Nephron progenitor cell (in vitro differentiated cells): ENCODE measurements at places on chromosomes 6 and 20.
A peak's percentile ranks its signal among the peaks of the same experiment; 100 is the strongest.

- DNase-seq, result no peak
Observed at GRCh38 chr6:90146921-90147649, 149.6 kb downstream of the BACH2 start.

DNA sequence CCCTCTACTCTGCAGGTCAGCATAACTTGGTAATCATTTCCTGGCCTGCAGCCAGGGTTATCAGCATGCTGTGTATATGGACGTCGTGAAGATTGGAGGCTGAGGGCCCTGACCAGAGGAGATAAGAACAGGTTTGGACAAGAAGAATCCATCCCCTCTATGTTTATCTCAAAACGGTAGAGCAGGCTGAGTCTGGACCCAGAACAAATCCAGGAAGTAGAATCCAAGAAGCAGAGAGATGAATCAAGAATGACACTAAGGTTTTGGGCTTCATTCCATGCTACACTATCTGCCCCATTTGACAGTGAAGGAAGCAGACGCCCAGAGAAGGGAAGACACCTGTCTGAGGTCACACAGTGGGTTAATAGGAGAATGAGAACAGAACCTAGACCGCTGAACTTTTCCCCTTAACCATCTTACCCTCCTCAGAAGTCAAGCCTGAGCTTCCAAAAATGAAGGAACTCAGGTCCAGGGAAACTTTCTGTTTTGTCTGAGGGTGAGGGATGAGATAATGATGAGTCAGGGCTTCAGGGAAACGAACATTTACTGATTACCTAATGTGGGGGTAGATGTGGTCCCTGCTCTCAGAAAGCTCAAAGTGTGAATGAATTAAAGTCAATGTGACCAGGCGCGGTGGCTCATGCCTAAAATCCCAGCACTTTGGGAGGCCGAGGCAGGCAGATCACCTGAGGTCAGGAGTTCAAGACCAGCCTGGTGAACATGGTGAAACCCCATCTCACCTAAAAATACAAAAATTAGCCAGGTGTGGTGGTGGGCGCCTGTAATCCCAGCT is 9.4 kb upstream of the COMMD7 start:
- no peak for DNase-seq

- no peak for DNase-seq
Observed at GRCh38 chr20:13395232-13395631, 174.2 kb downstream of the ISM1 start.

GRCh38 chr6:88662163-88662580 is 301.2 kb downstream of the RNGTT start:
- no peak for DNase-seq

GRCh38 chr20:1255675-1256074 is 10.4 kb upstream of the SNPH start:
- no peak for DNase-seq

GRCh38 chr20:62741701-62742491 is 33.3 kb downstream of the NTSR1 start:
- no peak for DNase-seq

GRCh38 chr20:41308726-41309413 is 8.7 kb downstream of the ZHX3 start:
- DNase-seq, result no peak

- no peak for DNase-seq
Observed at GRCh38 chr6:17015144-17015543, 86.7 kb upstream of the STMND1 start.

DNA sequence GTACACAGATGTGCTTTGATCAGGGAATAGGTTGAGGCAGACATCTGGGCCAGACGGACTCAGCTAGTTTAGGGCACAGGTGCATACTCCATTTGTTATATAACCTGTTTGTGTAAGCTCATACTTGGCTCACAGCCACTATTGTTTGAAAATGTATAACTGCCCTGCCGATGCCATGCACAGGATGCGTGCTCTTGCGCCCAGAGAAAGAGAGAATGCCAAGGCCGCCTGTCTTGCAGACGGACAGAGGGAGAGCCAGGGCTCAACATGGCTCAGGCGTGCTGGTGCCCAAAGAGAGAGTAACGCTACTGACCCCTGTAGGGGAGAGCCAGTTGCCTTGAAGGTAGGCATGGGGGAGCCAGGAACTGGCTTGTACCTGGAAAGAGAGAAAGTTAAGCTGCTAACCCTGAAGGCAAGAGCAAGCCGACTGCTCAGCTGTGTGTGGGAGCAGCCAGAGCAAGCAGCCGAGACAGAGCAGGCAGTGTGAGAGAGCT is 57.7 kb downstream of the FAM229B start:
- DNase-seq, result no peak

DNA sequence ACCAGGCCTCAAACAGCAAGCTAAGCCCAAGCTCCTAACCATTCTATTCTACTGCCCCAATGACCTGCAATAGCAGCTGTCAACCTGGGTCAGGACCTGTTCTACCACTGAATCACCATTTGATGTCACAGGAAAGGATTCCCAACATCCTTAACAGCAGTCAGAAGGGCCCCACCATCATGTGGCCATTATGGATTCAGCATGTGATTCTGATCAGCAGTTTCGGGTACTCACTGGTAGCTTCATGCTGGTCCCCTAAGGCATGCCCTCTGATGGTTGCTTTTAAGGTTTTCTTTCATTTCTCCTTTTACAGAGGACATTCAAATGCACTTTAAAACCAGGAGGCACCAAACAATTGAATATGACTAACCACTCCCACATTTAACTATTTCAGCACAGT is 37.3 kb upstream of the MAP7 start:
- DNase-seq, result no peak

- DNase-seq, result no peak
Observed at GRCh38 chr20:51174536-51174935, 151.6 kb upstream of the KCNG1 start.

DNA sequence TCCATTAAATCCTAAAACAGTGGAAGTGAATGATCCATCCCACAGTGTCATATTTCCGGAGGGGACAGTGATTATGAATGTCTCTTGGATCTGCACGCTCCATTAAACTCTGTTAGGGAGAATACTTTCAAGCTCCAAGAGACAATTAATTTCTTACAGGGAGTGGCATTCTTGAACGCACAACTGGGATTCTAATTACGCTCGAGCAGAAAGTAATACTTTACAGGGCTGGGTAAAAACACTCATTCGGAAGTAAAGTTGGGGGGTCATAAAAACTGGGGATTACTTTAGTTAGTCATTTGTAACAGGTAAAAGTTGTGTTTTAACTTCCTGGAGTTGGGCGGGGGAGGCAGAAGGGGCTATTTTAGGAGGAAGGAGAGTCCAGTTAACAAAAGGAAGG is 151.8 kb downstream of the ZFP64 start:
- peak; percentile 6 for DNase-seq

- no peak for DNase-seq
Observed at GRCh38 chr6:6328451-6328850, 8.0 kb upstream of the F13A1 start.

- DNase-seq, result no peak
Observed at GRCh38 chr6:154167126-154167525, 128.1 kb downstream of the OPRM1 start.

GRCh38 chr6:37282371-37282770 is 24.4 kb upstream of the TMEM217 start:
- DNase-seq, result no peak

DNA sequence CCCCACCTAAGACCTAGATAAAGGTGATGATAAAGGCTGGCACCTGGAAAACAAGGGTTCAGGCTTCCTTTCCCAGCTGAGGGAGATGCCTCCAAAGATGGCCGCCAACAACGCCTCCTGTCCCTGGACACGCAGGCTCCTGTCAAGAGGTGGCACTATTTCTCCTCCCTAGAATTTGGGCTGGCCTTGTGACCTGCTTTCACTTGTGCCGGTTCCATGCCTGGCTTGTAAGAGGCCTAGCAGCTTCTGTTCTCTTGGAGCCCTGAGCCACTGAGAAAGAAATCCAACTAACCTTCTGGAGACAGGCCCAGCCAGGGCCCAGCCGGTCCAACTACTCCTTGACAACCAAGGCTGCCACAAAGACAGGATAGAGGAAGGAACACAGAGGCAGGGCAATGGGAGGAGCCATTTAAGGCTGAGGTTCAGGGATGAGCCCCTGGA is 60.2 kb upstream of the RALY start:
- peak; percentile 36 for DNase-seq

DNA sequence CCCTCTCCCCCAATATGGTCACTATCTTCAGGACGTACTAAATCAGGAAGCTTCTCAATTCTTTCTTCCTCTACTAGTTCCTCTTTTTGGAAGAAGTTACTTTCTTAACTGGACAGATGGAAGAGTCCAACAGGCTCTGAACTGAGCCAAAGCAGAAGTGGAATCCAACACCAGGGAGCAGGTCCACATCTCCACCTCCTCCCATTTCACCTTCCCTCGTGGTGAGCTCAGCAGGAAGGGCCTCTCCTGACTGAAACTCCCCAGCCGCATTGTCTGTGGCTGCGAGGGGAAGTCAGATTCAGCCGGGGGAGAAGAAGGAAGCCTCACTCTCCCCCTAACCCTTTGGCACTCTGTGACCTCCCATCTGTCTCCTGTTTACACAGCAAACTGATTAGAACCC is 63.8 kb upstream of the UST start:
- no peak for DNase-seq

GRCh38 chr6:80161434-80161833 is 55.0 kb downstream of the BCKDHB start:
- no peak for DNase-seq

DNA sequence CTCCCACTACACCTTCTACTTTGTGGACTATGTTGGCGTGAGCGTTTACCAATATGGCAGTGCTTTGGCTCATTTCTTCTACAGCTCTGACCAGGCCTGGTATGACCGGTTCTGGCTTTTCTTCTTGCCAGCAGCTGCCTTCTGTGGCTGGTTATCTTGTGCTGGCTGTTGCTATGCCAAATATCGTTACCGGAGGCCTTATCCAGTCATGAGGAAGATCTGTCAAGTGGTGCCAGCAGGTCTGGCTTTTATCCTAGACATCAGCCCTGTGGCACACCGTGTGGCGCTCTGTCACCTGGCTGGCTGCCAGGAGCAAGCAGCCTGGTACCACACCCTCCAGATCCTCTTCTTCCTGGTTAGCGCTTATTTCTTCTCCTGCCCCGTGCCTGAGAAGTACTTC is 16.5 kb upstream of the EFHC1 start:
- no peak for DNase-seq

- no peak for DNase-seq
Observed at GRCh38 chr20:16349523-16350260, 223.6 kb downstream of the KIF16B start.
